Right cardiac atrium (tissue), 5 donors: ENCODE measurements at places on chromosomes 7 and 10. TPM values are rescaled to one million over a fixed set of nuclear protein-coding genes. Genes with fewer than 3 reads are reported as not detected.

DNA sequence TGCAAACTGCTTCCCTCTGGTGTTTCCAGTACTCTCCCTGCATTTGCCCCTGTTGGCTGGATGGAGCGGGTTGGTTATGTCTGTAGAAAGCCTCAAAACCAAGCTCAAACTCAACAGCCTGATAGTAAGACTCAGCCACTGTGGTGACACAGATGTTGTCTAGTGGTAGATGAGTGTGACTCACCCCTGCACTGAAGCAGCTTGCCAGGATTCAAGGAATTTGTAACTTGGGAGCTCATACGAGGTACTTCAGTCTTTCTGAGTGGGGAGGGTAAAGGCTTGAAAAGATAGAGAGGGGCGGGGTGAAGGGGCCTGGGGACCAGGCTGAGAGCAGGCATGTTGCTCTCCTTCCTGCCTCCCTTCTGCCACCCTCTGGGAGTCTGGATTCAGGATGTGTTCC is 22.9 kb upstream of the AQP1 start:
- peak; percentile 46 for DNase-seq

The RBP3 gene
- total RNA-seq = not detected

DNA sequence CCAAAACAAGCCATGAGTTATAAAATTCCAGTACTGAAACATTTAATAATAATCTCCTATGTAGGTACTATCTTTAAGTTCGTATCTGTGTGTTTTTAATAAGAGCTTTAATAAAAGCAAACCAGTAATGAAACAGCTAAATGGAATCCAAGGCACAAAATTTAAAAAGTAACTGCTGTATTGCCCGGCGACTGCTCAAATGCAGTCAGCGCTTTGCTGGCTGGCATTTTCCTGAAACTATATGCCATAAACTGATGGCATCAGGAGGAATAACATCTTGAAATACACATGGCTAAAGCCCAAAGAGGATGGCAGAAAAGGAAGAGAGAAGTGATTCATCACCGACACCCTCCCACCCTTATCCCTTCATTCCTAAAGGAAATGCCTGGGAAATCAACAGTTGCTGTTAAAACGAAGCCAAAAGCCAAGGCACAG is 133.1 kb downstream of the CUBN start:
- no peak for DNase-seq

GRCh38 chr10:24825551-24825950 is 101.9 kb upstream of the ARHGAP21 start:
- DNase-seq = no peak

DNA sequence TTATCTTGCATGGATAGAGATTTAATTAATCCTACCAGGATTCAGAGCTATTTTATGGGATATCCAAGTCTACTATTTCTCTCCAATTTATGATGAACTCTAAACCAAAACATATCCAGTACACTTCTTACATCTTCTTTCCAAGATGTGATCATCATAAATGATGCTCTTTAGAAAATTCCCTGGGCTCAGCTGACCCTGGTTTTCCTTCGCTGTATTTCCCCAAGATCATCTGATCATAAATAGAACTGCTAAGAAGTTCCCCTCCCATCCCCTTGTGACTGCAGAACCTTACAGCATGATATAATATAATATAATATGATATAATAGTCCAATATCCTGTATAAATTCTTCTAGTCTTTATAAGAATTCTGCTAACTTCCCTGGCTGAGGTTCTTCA is 114.6 kb upstream of the LYZL2 start:
- DNase-seq = no peak

GRCh38 chr7:36084485-36085091 is 68.5 kb upstream of the EEPD1 start:
- DNase-seq = peak; percentile 65

DNA sequence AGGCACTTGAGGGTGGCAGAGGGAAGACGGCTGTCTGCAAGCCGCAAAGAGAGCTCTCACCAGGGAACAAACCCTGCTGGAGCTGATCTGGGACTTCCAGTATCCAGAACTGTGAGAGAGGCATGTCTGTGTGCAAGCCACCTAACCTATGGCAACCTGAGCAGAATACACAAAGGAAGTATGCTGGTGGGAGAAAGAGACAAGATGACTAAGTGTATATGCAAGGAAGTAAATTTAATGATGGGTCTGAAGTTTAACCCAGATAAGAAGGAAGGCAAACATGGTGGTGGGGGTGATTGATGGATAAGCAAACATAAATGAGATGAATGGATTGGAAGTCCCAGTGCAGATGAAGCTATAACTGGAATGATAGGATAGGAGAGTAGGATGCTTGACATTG is 293.3 kb downstream of the TWIST1 start:
- DNase-seq = no peak

- no peak for DNase-seq
Observed at GRCh38 chr7:12211711-12212485, 804 bp downstream of the TMEM106B start.

DNA sequence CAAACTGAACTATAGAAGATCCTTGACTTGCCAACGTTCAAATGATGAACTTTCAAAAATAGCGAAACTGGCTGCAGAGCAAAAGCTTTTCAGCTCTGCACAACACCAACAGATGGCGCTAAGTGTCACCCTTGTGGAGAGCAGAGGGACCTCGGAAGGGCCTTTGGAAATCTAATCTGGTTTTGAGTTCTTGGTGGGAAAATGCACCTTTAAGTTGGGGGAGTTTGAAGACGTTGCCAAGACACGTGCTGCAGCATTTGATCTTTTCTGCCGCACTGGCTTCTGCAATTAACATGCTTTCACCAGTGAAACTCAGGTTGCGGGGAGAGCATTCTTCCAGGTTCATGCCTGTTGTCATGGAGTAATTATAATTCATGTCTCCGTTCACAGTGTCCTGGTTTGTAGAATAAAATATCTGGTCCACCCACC is 26.3 kb upstream of the WDR11 start:
- DNase-seq = no peak

- no peak for DNase-seq
Observed at GRCh38 chr10:132383751-132384196, 13.2 kb upstream of the PWWP2B start.

DNA sequence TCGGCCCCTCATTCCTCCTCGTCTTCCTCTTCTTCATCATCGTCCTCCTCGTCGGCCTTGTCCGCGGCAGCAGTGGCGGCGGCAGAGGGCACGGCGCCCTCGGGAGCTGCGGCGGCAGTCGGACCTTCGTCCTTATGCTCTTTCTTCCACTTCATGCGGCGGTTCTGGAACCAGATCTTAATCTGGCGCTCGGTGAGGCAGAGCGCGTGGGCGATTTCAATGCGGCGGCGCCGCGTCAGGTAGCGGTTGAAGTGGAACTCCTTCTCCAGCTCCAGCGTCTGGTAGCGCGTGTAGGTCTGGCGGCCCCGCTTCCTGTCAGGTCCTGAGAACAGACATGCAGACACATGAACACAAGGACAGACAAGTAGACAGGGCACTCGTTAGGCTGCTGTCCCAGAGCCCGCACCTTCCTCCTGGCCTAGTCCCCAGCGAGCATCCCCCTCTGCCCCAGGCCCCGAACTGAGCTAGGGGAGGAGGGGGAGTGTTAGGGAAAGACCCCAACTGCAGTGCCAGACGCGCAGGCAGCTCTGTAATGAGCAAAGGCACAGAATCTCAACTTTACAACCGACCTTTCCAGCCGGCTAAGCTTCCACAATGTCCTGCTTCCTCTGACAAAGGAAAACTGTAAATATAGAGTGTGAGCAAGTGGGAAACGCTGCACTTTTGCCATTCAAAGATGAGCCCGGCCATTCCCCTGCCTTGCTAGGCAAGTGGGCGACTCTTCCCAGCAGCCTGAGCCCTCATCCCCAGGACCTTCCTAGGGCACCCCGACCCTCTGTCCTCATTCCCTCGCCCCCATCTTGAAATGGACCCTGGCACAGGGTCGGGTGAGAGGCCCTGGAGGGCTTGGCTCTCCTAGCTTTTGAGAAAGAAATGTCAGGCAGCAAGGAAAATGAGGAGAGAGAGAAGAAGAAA is 1.3 kb downstream of the HOXA7 start:
- no peak for DNase-seq

- no peak for DNase-seq
Observed at GRCh38 chr10:74544106-74544505, 282.3 kb upstream of the KAT6B start.

The UPP1 gene
- 25.2 TPM for total RNA-seq

The SPDYE1 gene
- total RNA-seq = not detected

GRCh38 chr10:22704471-22704911 is 9.9 kb downstream of the PIP4K2A start:
- no peak for DNase-seq

The MUC3A gene
- 0.06 TPM for total RNA-seq

- DNase-seq = no peak
Observed at GRCh38 chr7:30934225-30934624, 22.6 kb downstream of the AQP1 start.

- no peak for DNase-seq
Observed at GRCh38 chr7:100887516-100888290, 1.8 kb downstream of the UFSP1 start.

- no peak for DNase-seq
Observed at GRCh38 chr7:129170441-129171021, 17.9 kb upstream of the SMO start.

The HGF gene
- total RNA-seq = 2.7 TPM

DNA sequence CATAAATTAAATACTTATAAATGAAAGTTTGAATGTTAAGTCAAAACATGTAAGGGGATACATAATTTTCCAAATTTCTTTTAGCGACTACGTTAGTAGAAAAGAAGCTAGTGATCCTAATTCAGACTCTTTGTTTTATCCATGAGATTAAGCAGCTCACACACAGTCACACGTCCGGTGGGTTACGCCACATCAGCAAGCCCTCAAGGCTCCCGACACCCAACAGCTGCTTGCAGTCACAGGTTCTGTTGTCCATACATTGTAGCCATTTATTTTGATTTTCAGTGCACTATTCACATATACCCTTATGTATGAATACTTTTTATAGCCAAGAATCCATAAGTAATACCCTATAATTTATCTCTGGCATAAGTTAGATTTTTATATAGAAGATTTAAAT is 39.5 kb downstream of the XRCC2 start:
- no peak for DNase-seq

GRCh38 chr10:104016661-104017060 is 49.7 kb downstream of the SLK start:
- DNase-seq = no peak

The PDZD8 gene
- total RNA-seq = 17.5 TPM

DNA sequence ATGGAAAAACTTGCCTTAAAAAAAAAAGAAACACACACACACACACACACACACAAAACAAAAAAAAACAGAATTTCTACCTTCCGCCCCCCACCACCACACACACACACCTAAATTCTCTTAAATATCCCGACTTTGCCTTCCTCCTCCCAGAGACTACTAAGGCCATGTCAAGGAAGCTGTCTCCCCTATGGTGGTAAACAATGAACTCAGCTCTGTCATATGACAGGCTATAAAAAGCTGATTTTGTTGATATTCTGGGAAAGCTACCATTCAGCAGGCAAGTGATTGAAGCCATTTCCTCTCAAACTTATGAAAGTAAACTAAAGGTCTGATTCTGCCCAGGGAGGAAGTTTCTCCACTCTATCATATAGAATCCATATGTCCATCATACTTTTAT is 471.0 kb downstream of the GFRA1 start:
- no peak for DNase-seq

- peak; percentile 68 for DNase-seq
Observed at GRCh38 chr7:904847-905246, 28.5 kb downstream of the GET4 start.

- no peak for DNase-seq
Observed at GRCh38 chr10:75035975-75036708, 75.3 kb upstream of the SAMD8 start.

The WIPF3 gene
- total RNA-seq = 4.4 TPM

- DNase-seq = no peak
Observed at GRCh38 chr10:131841131-131841660, 59.6 kb upstream of the PPP2R2D start.

DNA sequence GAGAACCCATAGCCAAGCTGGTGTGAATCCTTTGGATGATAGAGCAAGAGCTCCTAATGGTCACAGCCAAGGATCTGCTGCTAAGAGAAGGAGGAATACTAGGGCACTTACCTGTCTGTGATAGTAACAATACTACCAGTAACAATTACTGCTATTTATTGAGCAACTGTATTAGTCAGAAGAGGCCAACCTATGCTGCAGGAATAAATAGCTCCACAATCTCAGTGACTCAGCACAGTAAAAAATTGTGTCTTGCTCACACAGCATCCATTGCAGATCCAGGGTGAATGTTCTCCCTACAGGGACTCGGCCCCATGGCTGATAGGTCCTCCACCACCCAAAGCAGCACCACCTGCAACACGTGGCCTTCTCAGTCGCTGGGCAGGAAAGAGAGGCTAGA is 257.6 kb upstream of the ZMIZ1 start:
- DNase-seq = no peak

The ITGB8 gene
- 4.9 TPM for total RNA-seq

GRCh38 chr7:42159130-42159529 is 77.9 kb downstream of the GLI3 start:
- no peak for DNase-seq

- no peak for DNase-seq
Observed at GRCh38 chr10:25852364-25852941, 81.6 kb upstream of the MYO3A start.

DNA sequence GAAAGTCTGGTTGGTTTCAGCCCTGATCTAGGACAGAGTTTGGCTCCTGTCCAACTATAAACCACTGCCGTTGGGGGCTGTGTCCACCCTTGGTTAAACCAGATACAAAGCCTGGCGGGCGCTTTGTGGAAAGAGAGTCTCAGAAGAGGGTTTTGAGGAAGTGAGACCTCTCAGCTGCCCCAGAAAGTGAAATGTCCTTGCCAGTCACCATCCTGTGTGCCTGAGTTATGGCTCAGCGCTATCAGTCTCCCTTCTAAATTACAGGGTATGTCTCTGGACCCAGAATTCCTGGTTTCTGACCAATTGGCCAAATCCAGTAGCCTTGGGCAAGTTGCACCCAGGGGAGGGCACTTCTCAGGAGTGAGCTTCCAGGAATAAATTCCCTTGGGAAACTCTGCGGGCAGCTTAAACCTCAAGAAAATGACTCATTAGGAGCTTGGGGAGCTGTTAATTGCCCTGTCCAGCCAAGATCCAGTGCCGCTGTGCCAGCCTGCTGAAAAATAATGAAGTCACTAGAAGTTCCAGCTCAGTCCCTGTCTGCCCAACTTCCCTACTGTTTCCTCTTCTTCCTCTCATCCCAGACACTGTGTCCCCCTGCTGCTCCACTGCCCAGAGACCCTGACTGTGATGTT is 66.7 kb upstream of the PDZD8 start:
- no peak for DNase-seq

DNA sequence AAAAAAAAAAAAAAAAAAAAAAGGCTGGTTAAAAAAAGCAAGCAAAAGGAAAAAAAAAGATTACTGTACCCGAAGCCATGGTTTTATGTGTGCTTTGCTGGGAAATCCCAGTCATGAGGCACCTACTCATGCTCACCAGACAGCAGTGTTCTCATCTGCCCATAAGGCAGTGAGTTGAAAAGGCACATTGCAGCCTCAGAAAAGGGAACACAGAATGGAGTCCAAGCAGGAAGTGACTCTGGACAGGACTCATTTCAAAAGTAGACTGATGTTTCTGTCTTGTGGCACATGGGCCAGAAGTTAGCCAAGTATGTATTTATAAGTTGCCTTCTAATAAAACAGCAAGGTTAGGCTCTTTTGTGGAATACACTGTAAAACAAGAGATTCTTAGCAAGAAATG is 40.2 kb downstream of the PDSS1 start:
- DNase-seq = no peak
